ENCODE measurements at places on chromosomes 4 and X.

DNA sequence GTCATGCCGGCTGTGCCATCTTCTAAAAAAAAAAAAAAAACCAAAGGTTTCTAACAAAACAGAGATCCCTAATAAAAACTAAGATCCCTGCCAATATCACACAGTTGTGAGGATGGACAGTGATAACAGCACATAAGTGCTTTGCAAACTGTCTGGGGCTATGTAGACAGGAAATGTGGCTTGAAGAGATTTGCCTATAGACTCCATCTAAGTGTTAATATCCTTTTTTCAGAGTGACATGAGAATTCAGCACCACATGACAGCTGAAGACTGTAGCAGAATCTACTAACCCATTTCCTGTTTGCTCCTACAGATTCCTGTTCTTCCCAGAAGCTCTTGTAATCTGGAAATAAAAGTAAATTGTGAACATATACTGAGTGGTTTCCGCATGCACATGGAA is 215.4 kb downstream of the KDR start:
- no peak for DNase-seq

GRCh38 chr4:182179105-182179504 is 64.1 kb upstream of the TENM3 start:
- DNase-seq = peak; percentile 79

GRCh38 chr4:165626316-165626715 is 246.7 kb upstream of the TLL1 start:
- DNase-seq = no peak

DNA sequence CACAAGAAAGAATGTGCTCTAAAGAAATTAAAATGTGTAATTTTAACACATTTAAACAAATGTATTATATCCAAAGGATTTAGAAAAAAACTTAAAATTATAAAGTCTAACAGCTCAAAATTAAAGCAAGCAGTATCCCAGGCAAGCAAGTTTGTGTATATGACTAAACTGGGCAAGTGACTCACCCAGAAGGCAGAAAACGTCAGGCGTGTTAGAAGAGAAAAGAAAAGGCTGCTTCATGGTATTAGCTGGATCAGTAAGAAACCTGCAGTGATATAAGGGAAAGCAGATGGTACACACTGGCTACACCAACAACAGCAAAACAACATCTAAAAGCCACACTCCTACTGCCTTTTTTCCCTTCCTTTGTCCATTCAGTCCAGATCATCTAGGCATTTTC is 250.6 kb upstream of the NDST3 start:
- DNase-seq = no peak

GRCh38 chr4:55395218-55395528 is 584 bp upstream of the TMEM165 start:
- no peak for DNase-seq

DNA sequence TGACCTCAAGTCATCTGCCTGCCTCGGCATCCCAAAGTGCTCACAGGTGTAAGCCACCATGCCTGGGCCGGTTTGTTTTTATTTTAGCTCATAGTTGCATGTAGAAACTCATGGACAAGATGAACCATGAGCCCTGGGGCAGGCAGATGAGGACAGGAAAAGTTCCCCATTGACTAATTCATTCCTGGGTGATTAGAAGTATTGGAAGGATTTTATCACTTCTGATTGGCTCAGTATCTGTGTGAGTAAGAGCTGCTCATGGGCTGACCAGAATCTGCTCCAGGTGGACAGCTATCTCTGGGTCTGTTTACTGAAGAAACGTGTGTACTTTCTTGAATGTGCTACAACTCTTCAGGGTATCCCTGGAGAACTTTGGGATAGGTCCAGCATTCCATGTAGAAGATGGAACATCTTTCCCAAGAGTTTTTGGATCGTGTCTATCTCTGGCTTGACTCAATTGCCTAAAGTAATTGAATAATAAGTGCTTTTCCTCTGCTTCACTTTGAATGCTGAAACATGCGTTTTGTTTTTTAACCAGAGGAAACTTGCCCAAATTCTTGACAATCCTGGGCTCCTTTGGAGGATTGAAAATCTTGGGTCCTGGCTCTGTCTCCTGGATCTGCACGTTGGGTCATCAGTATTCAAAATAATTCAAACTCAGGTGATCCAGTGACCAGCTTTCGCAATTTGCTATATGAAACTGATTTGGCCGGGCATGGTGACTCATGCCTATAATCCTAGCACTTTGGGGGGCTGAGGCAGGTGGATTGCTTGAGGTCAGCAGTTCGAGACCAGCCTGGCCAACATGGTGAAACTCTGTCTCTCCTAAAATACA is 88.6 kb upstream of the DHRSX start:
- no peak for DNase-seq
